ENCODE measurements at places on chromosomes 13 and 19.

DNA sequence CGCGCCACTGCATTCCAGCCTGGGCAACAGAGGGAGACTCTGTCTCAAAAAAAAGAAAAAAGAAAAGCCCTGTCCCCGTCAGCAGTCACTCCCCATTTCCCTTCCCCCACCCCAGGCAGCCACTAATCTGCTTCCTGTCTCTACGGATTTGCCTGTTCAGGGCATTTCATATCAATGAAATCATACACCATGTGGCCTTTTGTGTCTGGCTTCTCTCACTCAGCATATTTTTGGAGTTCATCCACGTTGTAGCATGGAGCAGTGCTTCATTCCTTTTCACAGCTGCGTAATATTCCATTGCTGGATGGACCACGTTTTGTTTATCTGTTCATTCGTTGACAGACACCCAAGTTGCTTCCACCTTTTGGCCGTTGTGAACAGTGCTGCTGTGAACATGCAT lies 36.1 kb upstream of the KLF2 start:
- no peak for DNase-seq

- no peak for DNase-seq
These were observed 894.3 kb downstream of the EFNB2 start for GRCh38 chr13:105641121-105641520.

DNA sequence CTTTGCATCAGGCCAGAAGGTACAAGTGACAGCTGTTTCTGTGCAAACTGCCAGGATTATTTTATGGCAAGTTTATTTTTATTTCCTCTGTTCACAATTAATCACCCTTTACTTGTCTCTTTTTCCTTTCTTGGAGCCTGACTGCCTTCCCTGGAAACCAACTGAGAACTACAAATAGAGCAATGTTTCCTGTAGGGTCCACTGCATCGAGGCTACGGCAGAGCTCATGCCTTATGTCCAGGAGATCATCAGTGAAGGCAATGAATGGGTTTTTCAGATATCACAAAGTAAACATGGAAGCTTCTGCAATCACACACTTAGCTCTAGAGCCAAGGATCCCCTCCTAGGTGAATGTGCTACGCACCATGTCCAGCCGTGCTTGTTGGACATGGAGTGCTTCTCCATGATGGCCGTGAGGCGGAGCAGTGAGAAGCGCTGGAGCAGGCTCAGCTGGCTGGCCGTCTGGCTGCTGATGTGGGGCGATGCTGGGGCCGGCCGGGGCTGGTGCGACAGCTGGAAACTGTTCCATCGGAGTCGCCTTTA lies 110.9 kb downstream of the KL start:
- peak; percentile 90 for DNase-seq

DNA sequence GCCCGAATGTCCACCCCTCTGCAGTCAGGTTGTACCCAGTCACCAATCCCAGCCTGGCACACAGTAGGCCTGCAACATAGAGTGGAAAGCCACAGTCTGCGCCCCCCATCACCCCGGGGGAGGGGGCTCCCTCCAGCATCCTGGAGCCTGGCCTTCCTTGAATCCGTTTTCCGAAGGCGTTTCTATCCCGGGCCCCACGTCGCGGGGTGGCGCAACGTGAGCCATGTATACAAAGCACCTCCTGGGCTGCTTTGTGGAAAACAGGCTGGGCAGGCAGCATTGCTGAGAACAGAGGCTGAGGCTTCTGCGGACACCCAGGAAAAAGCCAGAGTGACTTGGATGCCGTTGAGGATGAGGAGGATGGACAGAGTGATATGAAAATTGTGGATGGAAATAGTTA lies 103.3 kb upstream of the USP29 start:
- no peak for DNase-seq

- DNase-seq, result no peak
These were observed 34.0 kb upstream of the USE1 start for GRCh38 chr19:17180997-17181702.

- DNase-seq, result no peak
These were observed 192.9 kb downstream of the DIAPH3 start for GRCh38 chr13:59970847-59971246.

DNA sequence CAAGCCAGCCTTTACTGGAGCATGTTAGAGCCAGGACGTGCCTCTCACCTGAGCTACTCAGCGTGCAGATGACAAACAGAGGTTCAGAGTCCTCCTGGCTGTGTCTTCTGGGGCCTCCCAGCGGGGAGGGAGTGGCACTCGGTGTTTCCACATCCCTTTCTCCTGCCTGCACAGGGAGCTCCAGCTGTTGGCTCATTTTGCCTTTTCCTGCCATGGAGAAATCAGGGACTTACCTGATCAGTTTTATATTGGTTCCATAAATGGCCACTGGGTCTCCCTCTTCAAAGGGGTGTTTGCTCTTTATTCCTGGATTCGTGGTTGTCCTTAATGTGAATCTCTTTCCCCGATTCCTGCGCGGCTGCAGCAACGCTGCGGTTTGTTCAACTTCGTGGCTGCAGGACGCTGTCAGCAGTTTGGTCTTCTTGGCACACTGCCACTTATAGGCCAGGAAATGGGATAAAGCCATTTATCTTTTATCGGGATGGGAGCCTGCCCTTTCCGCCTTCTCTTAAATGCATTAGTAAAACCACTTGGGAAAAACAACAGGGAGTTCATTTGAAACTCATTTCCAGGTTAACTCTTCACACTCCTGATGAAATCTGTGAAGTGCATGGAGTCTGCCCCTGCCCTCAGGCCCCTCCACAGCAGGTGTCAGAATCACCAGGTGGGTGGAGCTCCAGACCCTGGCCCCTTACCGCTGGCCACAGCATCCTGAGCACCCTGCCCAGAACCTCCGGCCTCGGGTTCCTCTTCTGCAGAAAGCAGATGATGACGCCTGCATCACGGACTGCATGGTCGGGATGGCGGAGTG lies 39.8 kb upstream of the MCF2L start:
- DNase-seq, result peak; percentile 13

DNA sequence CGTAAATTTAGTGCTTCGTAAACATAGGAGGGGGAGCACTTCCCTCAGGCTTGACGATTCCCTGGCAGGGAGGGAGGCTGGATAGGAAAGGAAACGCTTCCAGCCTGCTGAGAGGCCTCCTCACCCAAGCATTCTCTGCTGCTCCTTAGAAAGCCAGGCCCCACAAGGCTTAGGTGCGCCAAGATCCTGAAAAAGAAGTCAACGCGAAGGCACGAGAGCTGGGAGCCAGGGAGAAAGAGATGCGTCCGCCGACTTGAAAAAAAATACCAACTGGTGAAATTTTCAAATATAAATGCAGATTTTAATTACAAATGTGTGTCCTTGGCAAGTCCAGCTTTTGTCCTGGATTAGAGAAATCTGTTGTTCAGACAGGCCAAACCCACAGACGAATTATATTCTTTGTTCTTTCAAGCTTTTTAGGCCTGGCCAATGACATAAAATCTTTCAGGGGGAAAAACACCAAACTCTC lies 64.0 kb downstream of the ALOX5AP start:
- no peak for DNase-seq
